ENCODE measurements at places on chromosomes 11 and 22.
A peak's percentile ranks its signal among the peaks of the same experiment; 100 is the strongest.

DNA sequence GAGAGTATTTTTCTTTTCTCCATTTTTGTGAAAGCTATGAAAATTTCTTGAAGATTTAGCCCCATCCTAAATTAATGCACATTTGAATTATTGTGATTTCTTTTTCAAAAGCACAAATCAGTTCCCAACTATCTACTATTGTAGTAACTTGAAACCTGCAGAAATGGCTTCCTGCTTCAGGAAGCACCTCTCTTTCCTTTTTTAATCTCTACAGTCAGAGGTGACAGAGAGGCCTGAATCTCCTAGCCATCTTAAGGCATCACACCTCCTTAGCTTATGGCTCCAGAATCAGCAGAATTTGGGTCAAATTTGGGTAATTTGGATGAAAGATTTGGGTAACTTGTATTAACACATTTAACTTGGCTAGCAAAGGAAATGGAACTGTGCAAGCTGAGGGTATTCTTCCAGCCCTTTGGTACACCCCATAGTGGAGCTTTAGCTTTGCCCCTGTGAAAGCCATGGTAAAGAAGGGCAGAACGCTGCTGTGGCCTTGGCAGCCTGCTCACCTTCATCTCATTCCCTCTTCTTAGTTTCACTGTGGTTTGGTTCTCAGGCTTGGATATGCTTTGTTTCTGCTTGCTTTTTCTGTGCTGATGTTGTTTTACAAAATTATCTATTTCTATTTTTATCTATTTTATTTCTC is 16.2 kb downstream of the TBCEL start:
- DNase-seq = no peak

DNA sequence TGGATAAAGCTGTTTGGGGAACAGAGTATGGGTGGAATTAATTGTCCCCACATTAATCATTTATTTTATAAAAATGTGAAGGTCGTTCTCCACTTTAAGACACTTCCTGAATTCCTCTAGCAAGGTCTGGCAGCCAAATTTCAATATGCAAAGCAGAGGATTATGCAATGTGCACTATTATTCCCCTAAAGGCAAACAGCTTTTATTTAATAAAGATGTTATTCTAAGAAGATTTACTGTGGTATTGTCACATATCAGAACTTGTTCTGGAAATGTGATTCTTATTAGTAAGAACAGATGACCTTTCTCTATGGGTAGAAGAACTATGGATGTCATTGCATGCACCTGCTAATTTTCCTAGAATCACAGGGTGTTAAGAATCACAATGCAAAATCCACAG is 1128.8 kb upstream of the CCDC90B start:
- DNase-seq = no peak

- DNase-seq = no peak
Measured at GRCh38 chr11:5059391-5059790, at the start of gene OR52E2. OR52E2 (minus strand) TSS chr11:5059627; CDS start chr11:5059627, 0 bp downstream.

DNA sequence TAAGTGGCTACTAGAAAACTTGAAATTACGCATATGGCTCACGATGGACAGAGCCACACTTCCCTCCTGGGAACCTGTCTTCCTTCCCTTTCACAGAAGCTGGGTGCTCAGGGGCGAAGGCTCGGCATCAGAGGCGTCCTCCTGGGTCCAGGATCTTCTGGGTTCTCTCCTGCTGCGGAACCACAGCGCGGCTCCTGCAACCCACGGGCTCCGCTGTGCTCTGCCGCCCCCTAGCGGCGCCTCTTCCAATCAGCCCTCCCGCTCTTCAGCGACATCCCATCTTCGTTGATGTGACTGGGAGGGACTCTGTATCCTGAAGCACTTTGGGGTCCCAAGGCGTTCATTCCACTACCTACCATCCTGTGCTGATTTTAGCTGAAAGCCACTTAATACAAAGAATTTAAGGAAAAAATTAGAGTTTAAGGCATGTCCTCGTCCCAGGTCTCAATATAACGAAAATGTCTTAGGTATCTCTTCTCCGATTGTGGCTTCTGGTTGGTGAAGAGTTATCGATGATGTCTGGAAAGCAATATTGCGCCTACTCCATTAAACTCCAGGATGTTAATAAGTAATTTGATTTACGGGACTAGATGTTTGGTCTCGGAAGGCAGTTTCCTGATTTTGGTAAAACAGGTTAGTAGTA is 14.8 kb upstream of the RPS3 start:
- peak; percentile 82 for DNase-seq

DNA sequence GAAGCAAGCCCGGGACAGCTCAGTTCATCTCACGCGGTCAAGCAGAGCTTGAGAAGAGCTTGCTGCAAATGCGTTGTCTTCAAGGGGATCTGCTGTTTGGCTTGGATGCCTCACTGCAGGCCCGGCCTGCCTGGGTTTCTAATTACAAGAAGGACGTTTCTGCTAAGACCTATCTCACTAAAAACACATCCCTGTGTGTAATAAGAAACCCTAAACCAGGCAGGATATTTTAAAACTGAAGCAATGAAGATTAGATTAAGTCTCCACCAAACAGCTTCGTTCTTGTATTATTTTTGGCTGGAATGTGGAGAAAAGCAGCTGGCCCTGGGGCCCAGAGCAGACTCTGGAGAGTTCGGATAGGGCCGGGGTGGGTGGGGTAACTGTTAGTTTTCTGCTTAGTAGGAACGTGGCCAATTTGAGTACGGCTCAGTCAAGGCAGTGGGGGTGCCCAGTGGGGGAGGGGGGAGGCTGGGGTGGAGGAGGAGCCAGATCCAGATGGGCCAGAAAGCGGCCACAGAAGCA is 6.0 kb downstream of the PKNOX2 start:
- no peak for DNase-seq

- no peak for DNase-seq
Measured at GRCh38 chr11:104531075-104531474, 367.1 kb upstream of the PDGFD start.

DNA sequence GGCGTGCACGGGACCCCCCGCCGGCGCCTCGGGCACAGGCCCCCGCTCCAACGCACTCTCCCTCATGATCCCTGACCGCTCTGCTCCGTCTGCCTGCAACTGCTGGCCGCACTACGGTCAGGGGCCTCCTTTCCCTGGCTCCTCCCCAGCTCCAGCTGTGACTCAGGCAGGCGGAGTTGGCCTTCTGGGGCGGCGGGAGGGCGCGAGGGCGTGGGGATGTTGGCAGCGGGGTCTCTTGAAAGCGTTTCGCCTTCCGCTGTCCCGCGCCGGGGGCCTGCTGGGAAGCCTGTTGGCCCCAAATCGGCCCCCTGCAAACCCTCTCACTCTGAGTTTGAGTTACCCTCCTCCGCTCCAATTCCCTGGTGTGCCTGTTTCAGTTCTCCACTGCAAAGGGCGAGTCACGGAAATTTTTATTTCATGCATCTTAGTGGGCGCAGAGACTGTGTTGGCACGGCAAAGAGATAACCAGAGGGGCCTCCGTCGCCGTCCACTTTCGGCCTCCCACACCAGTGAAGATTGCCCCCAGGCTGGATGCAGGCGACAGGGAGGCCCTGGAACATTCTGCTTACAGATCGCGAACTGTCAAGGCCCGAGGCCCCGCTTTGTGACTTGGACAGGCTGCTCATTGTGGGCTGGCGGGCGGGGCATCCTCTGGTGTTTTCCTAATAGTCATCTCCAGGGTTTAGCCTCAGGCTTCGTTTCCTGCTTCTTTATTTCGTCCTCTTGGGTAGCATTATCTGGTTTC is at the start of gene CAVIN3:
Gene CAVIN3 (minus strand): TSS at position 91 of the 745 bp plus-strand sequence. CDS start 25 bp downstream, at position 66.
- peak; percentile 78 for DNase-seq

DNA sequence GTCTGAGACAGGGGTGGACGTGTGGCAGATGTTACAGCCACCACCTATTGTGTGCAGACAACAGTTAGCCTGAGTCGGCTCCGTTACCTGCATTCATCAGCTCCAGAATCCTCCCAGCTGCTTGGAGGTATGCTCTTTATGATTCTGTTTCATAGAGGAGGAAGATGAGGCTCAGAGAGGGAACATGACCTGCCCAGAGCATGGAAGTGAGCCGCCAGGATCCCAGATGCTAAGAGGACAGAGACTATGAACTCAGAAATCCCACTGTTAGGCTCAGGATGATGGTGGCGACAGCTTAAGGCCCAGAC is 1.5 kb downstream of the EMID1 start:
- DNase-seq = no peak

- no peak for DNase-seq
Measured at GRCh38 chr11:2570211-2570811, 125.5 kb downstream of the KCNQ1 start.

DNA sequence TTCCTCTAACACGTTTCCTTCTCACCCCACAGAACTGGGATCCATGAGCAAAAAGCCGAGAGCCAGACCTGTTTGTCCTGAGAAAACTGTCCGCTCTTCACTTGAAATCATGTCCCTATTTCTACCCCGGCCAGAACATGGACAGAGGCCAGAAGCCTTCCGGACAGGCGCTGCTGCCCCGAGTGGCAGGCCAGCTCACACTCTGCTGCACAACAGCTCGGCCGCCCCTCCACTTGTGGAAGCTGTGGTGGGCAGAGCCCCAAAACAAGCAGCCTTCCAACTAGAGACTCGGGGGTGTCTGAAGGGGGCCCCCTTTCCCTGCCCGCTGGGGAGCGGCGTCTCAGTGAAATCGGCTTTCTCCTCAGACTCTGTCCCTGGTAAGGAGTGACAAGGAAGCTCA is 24.0 kb downstream of the CD5 start:
- DNase-seq = no peak

- DNase-seq = peak; percentile 26
Measured at GRCh38 chr11:68099474-68100405, 21.4 kb downstream of the CHKA start.

DNA sequence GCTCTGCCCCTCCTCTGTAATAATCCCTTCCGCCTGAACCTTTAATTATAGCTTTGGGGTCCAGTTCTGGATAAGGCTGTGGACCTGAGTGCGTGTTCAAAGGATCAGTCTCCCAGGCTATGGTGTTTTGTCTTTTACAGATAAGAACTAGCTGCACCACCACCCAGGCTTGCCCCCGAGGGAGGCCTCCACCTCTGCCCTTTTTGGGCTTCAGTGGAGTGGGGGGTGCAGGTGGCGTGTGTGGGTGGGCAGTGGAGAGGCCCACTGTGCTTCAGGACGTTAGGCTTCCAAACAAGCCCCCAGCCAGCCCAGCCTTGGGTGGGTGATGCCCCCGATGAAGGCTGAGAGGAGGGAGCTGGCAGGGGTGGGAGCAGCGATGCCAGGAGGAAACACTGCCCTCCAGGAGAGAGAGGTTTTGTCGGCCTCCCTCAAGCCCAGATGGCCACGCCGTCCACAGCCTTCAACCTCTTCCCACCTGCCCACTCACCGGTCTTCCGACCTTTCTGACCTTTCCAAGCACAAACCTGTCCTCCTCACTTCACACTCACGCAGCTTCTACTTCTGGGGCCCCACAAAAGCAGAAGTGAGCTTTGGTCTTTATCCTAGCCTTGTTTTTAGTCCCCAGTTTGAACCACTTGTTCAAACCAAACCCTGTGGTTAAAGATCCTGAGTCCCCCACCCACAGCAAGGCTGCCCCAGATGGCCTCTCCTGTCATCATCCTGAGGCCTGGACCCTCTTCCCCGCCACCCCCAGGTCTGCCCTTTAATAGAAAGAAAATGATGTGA is 20.4 kb downstream of the PSMD13 start:
- no peak for DNase-seq

- DNase-seq = no peak
Measured at GRCh38 chr11:134142536-134142935, 73.7 kb downstream of the JAM3 start.

- no peak for DNase-seq
Measured at GRCh38 chr11:44066732-44067141, 667 bp downstream of the ACCS start.

DNA sequence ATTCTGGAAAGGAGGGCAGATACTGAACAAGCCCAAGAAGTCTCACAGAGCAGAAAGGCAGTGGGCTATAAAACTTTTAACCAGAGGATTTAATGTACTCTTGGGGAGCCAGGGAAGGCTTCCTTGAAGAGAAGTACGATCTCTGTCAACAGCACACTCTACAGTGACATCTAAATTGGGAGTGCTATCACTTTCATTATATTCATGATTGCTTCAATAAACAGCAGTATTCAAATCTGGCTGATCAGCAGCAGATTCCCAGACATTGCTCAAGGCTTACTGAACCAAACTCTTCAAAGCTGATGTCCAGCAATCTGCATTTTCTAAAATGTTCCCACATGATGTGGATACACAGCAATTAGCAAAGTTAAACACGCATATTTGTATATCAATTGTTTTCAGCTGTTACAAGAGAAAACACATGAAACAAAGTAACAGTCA is 44.2 kb downstream of the SYTL2 start:
- no peak for DNase-seq

GRCh38 chr11:47950396-47950795 is 30.0 kb upstream of the PTPRJ start:
- peak; percentile 56 for DNase-seq
